ENCODE measurements at places on chromosomes 3 and 15.

DNA sequence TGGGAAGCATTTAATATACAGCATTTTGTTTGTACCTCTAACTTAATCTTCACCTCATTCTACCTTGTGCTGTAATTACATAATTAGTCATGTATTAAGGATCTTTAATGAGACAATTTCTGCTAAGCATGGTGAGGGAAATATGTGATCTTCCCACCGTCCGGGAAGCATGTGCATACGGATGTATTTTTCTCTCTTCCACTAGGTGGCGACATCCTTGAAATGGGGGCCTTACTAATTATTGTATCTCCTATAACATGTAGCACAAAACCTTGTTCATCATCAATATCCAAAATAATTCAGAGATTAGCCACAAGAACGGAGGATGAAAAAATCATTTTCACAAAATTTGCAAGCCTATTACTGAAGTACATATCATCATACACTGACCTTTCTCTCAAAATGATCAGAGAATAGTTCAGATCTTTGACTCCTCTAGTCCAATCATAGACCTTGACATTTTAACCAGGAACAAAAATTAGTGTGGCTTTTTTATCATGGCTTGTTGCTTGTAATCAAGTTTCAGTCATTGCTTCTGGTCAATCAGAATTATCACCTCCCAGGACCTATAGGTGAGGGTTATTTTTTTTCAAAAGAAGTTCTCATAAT, 148.9 kb upstream of the GBE1 start:
- no peak for DNase-seq

GRCh38 chr15:40595773-40596172, 1.7 kb downstream of the KNL1 start:
- DNase-seq, result no peak

DNA sequence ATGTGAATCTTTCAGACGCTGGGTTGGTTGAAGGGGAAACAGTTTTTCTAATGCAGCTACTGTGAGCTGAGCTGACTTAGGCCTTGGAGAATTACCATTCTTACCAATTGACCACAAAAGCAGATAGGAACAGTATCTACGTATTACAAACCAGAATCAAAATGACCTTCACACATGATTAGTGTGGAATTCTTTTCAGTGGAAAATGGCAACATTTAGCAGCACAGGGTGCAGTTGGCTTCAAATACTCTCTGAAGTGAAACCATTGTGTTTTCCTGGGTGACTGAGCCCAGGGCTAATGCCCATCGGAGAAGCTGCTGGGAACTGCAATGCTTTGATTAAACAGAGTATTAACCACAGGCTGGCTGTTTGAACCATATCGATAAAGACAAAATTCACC, 40.2 kb upstream of the GOLGA8J start:
- no peak for DNase-seq

DNA sequence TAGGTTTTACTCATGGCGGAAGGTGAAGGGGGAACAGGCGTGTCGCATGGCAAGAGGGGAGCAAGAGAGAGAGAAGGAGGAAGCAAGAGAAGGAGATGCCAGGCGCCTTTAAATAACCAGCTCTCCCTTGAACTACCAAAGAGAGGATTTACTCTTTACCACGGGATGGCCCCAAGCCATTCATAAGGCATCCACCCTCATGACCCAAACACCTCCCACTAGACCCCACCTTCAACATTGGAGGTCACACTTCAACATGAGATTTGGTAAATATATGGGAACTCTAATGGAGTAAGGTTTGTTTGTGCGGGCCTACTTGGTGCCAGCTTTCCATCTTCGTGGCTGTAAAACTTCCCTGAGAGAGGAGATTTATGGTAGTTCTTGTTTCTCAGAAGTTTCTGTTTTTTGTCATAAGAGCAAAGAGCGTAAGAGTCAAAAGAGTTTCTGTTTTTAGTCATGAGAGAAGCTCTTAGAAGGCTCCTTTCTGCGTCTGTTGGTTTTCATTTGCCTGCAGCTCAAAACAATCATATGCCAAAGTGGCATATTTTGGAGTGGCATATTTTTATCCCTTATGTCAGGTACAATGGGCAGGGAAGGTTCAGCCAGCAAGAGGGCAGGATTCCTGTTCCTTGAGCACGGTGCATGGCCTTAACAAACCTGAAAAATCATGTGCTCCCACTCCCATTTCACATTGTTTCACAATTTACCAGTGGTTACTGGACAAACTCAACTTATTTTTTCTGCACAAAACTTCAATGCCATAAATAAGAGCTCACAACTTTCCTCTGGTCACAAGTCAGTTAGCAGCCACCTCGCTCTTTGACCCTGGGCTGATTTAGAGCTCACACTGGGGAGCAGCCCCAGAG, 12.5 kb downstream of the PML start:
- DNase-seq, result no peak

- DNase-seq, result no peak
These were observed 114.3 kb upstream of the SEMA6D start for GRCh38 chr15:47603026-47603425.

GRCh38 chr3:133475245-133476010, 75.6 kb downstream of the BFSP2 start:
- no peak for DNase-seq

GRCh38 chr3:29649815-29650547, 369.1 kb downstream of the RBMS3 start:
- no peak for DNase-seq

DNA sequence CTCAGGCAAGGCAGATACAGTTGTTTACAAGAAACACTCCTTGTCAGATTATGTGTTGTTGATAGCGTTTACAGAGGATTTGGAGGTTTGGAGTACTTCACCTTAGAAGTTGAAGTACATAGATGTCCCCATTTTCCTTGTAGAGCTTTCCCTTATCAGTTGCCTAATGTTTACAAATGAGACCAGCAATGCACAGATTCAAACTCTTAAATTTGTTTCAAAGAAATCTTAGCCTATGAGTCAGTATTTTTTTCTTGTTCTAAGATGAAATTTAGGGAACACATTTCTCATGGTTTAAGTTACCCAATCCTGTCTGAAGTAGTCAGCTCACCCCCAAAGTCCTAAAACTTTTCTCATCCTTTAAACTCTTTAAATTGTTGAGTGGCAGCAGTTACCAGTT, 6.3 kb upstream of the EIF5A2 start:
- DNase-seq, result no peak

DNA sequence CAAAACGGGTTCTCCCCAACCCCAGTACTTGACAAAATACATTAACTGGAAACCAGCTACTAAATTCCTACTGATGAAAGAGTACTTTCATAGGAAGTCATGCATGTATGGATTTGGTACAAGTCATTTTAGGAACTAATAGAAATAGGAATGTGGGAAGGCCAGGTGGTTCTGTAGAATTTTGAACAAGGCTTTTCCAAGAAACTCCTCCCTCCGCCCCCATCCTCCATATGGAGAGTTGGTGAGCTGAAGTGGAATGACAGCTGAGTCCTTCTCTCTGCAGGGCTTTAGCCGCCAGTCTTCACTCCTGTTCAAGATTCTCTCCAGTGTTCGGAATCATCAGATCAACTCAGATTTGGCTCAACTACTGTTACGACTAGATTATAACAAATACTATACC, 33.2 kb downstream of the TUBGCP4 start:
- DNase-seq, result no peak

- no peak for DNase-seq
These were observed 23.6 kb downstream of the PTX3 start for GRCh38 chr3:157460253-157460652.

GRCh38 chr3:106438887-106439286, 570.1 kb upstream of the CBLB start:
- no peak for DNase-seq

DNA sequence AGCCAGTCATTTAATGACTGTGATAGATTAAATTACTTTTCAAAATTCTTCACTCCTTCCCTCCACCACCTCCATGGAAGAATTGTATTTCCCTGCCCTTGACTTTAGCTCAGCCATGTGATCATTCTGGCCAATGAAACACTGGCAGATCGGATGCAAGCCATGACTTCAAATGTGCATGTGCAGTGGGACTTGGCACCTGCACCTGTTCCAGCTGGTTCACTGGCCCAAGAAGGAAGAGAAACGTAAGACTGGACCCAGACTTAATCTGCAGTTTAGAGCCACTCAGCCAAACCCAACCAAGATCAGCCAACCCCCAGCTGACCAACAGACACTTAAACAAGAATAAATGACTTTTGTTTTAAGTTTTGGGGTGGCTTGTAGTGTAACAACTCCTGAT, 11.8 kb downstream of the DPH3 start:
- no peak for DNase-seq

DNA sequence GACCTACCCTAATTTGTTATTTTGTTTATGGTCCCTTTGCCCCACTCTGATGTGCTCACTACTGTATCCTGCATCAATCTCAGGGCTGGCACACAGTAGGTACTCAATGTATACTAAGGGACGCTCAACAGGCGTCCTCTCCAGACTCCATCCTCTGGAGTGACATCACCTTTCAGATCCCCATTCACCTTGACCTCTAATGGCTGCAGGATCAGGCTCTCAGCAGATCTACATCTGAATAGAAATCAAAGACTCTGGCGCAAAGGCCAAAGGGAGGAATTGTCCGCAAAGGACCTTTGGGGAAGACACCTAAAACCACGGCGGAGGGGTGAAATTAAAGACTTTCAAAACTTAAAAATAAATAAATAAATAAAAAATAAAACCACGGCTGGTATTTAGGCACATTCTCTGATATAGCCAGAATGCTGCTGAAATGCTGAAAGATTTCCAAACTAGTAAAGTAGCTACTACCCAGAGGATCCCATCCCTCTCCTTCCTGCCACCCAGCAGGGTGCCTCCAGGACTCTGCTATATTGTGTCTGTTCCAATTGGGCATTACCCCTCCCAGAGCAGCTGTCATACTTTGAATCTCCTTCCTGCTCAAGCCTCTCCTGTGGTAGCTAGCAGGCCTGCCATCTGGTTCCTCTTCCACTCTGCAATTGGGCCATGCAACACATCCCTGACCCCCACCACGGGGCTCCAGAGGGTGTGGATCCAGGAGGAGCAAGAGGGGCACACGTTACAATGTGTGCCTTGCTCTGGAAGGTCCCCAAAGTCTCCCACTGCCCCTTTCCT, 6.1 kb downstream of the SHF start:
- DNase-seq, result no peak

DNA sequence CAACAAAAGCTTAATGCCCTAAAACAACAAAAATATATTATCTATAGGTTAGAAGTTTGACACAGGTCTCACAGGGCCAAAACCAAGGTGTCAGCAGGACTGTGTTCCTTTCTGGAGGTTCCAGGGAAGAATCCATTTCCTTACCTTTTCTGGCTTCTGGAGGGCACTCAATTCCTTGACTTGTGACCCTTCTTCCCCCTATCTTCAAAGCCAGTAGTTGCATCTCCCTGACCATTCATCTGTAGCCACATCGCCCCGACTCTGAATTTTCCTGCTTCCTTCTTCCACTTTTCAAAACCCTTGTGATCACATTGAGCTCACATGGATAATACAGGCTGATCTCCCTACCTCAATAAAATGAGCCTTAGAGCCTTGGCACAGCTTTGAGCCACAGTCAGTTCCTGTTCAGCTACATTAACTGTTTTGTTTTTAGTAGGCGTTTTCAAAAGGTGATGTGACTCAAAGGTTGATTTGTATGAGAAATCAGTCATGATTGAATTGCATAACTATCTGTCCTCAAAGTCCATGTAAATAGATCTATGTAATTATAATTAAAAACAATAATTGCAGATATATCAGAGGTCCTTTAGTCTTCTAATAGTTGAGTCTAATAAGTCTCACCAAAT, 12.4 kb downstream of the PFN2 start:
- no peak for DNase-seq

GRCh38 chr3:184773283-184774186, 38.4 kb upstream of the VPS8 start:
- DNase-seq, result no peak

DNA sequence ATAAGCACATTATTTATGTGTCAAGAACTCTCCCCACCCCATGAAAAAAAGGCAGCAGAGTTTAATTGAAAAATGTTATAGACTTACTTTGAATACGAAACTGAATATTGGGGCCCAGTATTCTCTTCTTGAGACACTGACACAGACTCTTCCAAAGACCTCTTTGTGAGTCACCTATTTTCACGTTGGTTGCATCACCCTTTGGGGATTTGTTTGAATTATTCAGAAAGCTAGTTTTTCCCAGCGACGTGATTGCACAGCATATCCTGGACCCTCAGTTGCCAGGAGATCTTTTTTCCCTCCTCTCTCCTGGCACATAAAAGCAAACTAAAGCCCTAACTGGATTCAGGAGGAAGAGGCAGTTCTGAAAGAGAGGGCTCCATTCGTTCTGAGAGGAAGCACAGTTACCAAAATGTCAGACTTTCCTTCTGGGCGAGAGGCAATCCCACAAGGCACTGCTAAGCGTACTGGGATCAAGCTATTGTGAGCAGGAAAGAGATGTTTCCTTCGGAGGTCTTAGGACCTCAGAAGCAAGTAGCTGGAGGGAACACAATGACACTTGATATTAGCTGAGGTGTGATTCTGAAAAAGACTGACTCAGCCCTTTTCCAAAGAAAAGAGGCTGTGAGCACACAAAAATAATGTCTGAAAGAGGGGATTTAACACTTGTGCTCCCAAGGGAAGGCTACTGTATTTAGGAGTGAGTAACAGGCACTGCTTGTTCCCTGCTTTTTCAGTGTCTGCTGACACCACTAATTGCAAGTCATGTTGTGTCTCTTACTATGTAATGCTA, 65.8 kb upstream of the CADPS start:
- no peak for DNase-seq

DNA sequence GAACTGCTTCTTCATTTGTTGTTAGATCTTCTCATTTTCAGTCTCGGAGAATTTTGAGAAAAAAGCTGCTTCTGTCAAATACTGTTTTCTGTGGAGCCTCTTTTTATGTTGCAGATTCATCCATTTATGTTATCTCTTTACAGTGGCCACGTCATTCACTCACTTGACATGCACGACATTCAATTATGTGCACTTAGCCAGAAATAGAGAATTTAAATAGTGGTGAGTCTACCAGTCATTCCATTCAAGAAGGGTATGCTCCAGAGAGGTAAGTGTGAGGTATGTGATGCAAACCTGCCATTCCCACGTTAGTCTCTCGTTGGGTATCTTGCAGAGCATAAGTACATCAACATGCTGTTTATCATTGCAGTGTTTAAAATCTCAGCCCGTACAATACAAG, 9.8 kb downstream of the ARPP19 start:
- no peak for DNase-seq

GRCh38 chr3:15345608-15346137, 13.3 kb upstream of the SH3BP5 start:
- DNase-seq, result no peak

GRCh38 chr3:195032106-195032759, 238.7 kb downstream of the XXYLT1 start:
- no peak for DNase-seq

- DNase-seq, result no peak
These were observed 22.2 kb downstream of the MELTF start for GRCh38 chr3:197007296-197007940.

GRCh38 chr3:126979046-126979628, 3.8 kb upstream of the PLXNA1 start:
- DNase-seq, result no peak
